ENCODE measurements at places on chromosomes 12 and 14.
A peak's percentile ranks its signal among the peaks of the same experiment; 100 is the strongest.

DNA sequence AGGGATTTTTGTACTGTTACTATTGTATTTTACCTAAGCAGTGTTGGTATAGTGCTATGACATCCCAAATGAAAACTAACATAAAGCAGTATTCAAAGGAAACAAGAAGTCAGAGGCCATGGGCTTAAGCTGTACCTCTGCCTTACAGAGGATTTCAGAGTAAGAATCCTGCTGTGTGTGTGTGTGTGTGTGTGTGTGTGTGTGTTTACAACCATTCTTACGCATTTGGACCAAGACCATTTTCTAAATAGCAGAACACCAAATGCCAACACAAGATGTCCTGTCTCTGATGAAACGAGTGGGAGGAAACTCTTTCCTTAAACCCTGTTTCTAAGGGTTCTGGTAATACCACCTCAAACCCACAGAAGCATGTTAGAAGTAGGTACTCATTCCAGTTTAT lies 64.4 kb downstream of the PPP1R36 start:
- DNase-seq, result no peak

GRCh38 chr14:83559721-83560120 lies 1970.2 kb upstream of the FLRT2 start:
- no peak for DNase-seq

- no peak for DNase-seq
Observed at GRCh38 chr12:58767496-58767895, 152.8 kb downstream of the LRIG3 start.

- no peak for DNase-seq
Observed at GRCh38 chr12:123071099-123071800, 79.6 kb downstream of the PITPNM2 start.

DNA sequence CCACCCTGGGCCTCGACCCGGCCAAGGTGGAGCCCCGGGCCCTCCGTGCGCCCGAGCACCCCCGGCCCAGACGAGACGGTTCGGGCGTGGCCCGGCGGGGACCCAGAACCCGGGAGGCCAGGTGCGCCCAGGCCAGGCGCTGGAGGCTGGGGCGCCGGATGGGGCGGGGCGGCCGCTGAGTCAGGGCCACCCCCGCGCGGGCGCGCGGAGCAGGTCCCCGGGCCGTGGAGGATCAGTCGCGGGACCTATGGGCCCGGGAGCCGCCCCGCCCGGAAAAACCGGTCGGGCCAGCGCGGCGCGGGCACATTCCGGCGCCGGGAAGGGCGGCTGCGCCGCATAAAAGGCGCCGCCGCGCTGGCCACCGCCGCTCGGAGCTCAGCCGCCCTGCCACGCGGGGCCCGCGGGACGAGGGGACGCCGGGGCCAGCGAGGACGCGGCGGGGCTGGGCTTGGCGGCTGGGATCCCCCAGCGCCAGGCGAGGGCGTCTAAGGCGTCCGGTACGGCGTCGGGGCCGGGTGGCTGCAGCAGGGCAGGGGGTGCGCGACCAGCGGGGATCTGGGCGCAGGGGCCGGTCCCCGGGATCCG lies 21.5 kb upstream of the KIF26A start:
- DNase-seq, result peak; percentile 27

DNA sequence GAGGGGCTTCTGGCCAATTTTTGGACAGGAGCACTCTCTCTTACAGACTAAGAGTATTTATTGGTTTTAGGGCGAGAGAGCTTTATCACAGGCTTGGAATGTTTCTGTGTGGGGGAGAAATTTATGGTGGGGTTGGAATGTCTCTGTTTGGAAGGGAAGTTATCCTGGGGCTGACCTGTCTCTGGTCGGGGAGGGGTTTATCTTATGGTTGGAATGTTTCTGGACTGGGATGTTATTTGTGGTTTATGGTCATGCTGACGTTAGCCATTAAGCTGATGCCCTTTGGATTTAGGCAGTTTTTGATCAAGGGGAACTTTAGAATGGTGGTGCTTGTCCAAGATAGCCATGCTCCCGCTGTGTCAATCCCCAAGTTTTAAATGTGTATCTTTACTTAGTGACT lies 614.8 kb downstream of the DIO2 start:
- no peak for DNase-seq

DNA sequence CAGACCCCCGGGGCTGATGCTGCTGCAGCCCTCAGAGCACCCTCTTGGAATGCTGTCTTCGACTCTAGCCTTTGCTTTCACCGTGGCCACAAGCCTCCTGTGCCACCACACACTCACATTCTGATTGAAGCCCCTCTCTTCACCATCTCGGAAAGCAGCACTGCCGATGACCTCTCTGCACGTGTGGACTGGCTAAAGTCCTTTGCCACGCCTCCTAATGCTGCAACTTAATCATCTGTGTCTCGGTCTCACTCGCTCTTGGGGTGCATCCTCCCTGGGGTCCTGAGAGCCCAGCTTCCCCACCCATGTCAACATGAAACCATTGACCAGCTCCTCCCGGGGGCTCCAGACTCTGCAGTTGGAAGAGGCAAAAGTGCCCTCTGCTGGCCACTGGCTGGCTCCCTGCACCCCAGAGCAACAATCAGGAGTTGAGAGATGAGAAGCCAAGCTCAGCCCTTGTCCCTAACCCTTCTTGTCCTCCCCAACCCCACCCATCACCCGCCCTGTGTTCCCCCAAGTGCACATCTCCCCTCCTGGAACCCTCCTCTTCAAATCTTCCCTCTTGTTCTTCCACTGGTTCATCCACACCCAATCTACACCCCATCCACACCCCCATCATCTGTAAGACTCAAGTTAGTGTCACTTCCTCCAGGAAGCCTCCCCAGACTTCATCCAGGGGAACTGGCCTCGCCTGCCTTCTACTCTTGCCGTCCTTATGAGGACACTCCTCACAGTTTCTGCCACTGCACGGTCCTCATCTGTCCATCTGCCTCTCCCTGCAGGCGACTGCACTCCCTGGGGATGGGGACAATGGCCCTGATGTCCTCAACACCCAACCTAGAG lies 23.6 kb upstream of the FAM181A start:
- DNase-seq, result no peak

- no peak for DNase-seq
Observed at GRCh38 chr14:30861200-30861599, 13.2 kb upstream of the COCH start.

DNA sequence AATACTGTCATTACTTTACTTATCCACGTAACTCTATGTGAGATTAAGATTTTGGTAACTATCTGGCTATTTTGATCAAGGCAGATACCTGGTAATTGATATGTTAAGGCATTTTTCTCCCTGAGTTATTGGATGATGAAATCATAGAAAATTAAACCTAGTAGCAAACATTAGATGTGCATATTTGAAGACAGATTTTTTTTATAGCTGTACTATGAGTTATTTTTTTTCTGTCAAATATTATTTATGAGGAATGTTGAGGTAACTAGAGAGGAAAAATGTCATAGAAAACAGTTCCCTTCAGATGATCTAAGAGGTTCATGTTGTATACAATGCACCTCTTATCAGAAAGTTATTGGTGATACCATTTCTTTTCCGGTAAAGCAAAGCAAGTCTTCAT lies 64.9 kb upstream of the SLC38A2 start:
- no peak for DNase-seq

GRCh38 chr12:50120953-50121352 lies 8.9 kb downstream of the COX14 start:
- DNase-seq, result no peak

- no peak for DNase-seq
Observed at GRCh38 chr12:71057330-71057729, 100.5 kb downstream of the TSPAN8 start.

- DNase-seq, result no peak
Observed at GRCh38 chr14:99260587-99261551, 11.1 kb downstream of the BCL11B start.

DNA sequence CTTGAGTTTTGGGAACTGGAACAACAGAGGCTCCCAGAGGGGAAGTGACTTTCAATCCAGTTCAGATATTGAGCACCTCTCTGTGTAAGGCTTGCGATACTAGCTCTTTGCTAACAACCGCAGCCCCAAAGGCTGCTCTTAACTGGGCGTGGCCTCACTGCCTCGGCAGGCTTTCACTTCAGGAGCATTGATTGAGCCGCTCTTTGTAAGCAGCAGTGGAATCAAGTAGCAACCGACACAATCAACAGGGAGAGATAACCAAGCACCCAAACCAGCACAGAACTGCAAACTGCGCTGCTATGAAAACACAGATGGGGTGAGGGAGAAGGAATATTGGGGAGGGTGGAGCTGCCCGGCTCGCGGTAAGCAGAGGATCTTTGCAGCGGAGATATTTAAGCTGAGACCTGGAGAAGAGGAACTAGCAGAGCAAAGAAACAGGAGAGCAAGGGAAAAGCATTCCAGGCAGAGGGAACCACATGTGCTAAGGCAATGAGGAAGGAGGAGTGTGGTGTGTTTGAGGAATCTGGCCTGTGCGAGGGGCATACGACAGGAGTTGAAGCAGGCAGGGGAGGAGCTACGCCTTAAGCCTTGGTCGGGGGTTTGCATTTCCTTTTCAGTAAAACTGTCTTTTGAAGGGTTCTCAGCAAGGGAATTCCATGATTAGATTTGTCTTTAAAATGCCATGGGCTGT lies 17.3 kb upstream of the YY1 start:
- DNase-seq, result peak; percentile 41

GRCh38 chr12:26798023-26798422 lies 35.0 kb downstream of the ITPR2 start:
- no peak for DNase-seq

- no peak for DNase-seq
Observed at GRCh38 chr14:106286697-106287290, 760.4 kb downstream of the TMEM121 start.

- no peak for DNase-seq
Observed at GRCh38 chr14:92943855-92944570, 21.1 kb downstream of the CHGA start.

DNA sequence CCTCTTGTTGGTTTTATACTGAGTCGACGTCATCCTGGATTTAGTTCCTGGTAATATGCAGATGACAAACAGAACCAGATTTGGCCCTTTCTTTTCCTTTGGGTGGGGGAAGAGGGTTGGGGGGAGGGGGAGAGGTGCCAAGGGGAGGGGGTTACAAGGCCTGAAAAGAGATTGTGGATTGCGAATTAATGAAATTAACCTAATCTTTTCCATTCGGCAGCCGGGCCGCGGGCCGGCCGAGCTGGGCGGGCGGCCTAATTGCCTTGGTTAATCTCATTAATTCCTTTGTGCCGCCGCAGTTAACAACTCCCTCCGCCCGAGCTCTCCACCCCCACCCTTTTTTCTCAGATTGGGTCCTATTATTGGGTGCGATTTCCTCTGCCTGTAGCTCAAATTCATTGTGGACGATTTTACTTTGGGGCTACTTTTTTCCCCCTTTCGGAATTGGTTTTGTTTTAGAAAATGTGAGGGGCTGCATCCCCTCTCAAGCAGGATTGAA lies 387 bp upstream of the GSC start:
- DNase-seq, result no peak

- no peak for DNase-seq
Observed at GRCh38 chr12:66060163-66060907, 70.2 kb downstream of the LLPH start.

- DNase-seq, result peak; percentile 80
Observed at GRCh38 chr12:110826592-110827200, 20.1 kb upstream of the CCDC63 start.

DNA sequence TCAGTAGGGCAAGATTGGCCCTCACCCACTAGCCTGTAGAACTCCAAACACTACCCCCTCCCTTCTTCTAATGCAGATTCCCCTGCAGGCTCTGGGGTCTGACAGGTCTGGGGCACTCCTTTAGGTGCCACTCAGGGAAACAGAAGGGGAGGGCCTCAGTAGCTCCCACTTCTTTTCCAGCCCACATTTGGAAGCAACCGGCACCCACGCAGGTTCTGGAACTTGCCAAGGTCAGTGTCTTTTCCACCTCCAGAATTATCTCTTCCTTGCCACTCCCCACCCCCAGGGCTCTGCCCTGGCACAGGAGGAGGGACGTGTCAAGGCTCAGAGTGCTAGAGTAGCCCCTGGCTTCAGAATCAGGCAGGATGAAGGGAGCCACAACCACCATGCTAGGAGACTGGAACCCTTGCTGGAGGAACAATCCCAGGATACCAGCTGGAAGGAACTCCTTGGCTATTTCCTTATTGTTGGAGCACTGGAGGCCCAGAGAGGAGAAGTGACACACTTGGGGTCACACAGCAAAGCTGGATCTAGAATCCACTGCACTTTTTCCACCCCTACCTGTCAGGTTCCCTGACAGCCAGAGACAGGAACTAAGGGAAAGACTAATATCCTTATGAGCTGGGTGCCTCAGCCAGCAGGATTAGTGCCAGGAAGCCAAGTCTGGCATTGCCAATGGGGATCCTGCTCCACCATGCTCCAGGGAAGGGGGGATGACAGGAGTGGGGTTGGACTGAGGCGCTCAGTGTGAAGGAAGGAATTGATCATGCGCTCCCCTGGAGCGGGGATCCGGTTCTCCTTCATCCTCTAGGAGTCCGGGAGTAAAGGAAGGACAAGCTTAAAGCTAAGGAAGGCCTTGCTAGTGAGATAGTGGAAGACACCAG lies 1.8 kb upstream of the FIGNL2 start:
- DNase-seq, result no peak

DNA sequence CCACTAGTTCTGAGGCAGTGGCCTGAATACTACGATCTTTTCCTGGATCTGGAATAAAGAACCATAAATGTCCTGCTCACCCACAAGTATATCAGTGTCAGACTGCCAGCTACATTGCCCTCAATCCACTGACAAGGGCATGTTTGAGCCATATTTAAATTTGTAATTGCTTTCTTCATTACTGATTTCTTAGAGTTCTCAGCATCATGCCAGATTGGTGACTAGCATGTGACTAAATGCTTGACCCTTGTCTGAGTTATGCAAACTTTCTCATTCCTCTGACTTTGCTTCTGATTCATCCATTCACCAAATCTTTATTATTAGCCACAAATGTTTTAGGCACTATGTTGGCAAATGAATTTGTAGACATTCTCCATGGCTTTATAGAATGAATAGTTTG lies 143.6 kb upstream of the SLC16A7 start:
- DNase-seq, result no peak

DNA sequence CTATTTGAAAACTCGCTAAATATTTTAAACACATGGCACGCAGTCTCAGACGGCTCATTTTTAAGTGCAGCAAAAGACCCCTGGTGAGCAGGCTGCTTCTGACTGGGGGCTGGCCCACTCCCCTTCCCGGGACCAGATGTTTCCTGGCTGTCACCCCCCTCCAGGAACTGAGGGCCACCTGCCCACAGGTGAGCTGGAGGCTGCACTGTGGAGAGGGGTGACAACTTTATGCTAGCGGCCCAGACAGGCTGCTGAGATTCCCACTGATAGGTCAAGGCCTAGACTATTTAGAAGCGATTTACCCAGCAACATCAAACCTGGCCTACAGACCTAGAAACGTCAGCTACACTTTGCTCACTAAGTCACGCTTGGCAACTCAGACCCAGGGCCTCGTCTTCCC lies 92.1 kb downstream of the BCL11B start:
- no peak for DNase-seq

Measured in stimulated activated CD4-positive, alpha-beta T cell treated with anti-CD3 and anti-CD28 coated beads, Interleukin-1b, Interleukin-23, amount 100 ng/mL, for 4 hours (primary cell).